ENCODE measurements at places on chromosomes 5 and 9. TPM values are rescaled to one million over a fixed set of nuclear protein-coding genes. Genes with fewer than 3 reads are reported as not detected.
A peak's percentile ranks its signal among the peaks of the same experiment; 100 is the strongest.

DNA sequence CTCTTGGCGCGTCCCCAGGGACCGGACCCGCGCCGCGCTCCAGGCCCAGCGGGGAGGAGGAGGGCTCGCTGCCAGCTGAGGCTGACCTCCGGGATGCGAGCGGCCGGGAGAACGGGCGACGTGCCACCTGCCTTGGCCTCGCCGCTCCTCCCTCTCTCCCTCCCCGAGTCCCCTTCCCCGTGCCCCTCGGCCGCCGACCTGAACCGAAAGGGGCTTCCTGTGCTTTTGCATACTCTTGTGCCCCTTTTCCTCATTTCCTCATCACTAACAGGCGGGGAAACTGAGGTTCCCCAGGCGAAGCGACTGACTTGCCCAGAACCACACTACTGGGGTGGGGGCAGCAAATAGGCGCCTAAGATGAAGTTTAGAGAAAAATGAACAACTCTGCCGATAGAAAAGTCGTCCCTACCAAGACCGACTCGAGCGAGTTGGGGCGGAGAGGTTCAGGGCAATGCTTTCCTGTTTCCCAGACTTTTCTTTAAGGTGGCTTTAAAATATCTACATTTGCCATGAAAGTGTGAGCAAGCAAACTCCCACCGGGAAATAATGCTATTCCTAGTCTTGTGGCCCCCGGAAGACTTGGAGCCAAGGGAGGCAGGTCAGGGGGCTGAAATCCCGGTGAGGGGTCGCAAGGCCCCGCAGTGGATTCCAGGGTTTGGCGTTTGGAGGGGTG, 580 bp upstream of the DUSP1 start:
- H3K27me3 ChIP-seq, result no peaks in the 10 kb centered on the region
- H3K27ac ChIP-seq, result peak overlapping the region; percentile 92
- peak overlapping the region; percentile 93 for H3K4me3 ChIP-seq
- peaks cover 4% of the 10 kb centered on the region for H3K4me1 ChIP-seq
- DNase-seq, result no peak

- no peak overlapping the region for H3K27ac ChIP-seq
- H3K36me3 ChIP-seq, result no peaks in the 10 kb centered on the region
- H3K4me1 ChIP-seq, result peaks cover 5% of the 10 kb centered on the region
- no peak overlapping the region for H3K4me3 ChIP-seq
Measured at GRCh38 chr5:1707467-1707866, 92.2 kb downstream of the MRPL36 start.

DNA sequence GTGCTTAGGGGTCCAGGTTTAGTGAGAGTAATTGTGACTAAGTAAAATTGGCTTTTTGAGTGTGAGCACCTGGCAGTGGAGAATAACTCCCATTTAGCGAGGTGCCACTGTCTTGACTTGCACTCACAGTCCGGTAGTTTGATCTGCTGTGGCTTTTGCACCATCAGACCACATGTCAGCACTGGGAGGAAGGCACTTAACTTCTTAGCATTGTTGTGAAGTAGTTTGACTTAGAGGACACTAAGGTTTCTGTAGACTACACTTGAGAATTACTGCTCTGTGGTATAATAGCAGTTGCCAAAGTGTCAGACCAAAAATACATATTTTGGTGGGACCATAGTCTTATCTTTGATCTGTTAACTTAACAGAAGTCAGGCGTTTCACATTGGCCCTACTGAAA, 63.6 kb downstream of the ICE1 start:
- no peak for DNase-seq
- H3K27me3 ChIP-seq, result no peaks in the 10 kb centered on the region

- peaks cover 66% of the 10 kb centered on the region for H3K27me3 ChIP-seq
- H3K36me3 ChIP-seq, result no peaks in the 10 kb centered on the region
- no peaks in the 10 kb centered on the region for H3K4me1 ChIP-seq
- H3K27ac ChIP-seq, result no peak overlapping the region
- DNase-seq, result no peak
- H3K4me3 ChIP-seq, result no peak overlapping the region
Measured at GRCh38 chr5:180647941-180648500, 1.4 kb downstream of the FLT4 start.

- peaks cover 34% of the 10 kb centered on the region for H3K36me3 ChIP-seq
- H3K4me1 ChIP-seq, result peaks cover 6% of the 10 kb centered on the region
- H3K4me3 ChIP-seq, result no peak overlapping the region
- no peak overlapping the region for H3K27ac ChIP-seq
- DNase-seq, result no peak
- no peaks in the 10 kb centered on the region for H3K27me3 ChIP-seq
Measured at GRCh38 chr5:94702729-94703128, 84.3 kb downstream of the SLF1 start.

- H3K27ac ChIP-seq, result no peak overlapping the region
- DNase-seq, result no peak
- no peaks in the 10 kb centered on the region for H3K27me3 ChIP-seq
- H3K36me3 ChIP-seq, result no peaks in the 10 kb centered on the region
- no peaks in the 10 kb centered on the region for H3K4me1 ChIP-seq
Measured at GRCh38 chr9:11158063-11158462, 545.3 kb upstream of the PTPRD start.

The ANKRD55 gene
- not detected for total RNA-seq

The TMEM215 gene
- not detected for total RNA-seq

The IFNA21 gene
- total RNA-seq, result not detected

DNA sequence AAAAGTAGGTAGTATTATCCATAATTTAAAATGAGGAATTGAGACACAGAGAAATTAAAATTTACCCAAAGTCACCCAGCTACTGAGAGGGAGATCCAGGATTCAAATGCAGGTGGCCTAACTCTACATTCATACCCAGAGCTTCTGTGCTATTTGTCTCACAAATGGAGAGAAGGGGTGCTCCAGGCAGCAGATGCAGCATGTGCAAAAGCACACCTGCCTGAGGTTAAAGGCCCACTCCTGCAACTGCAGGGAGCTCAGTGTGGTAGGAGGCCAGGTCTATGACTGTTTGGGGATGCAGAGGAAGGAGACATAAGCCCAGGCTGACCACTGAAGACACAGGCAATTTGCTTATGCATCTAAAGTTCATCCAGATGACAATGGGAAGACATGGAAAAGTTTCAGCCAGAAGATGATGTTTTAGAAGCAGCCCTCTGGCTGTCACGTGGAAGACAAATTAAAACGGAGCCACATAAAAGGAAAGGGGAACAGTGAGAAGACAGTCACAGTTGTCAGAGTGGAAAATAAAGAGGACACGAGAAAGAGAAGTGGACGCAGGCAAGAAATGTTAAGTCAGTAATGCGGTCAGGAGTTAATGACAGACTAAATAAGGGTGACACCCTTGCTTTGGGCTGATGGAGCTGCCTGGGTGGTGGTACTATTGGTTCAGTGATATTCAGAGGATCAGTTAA, 214.7 kb downstream of the EBF1 start:
- no peak for DNase-seq
- no peaks in the 10 kb centered on the region for H3K36me3 ChIP-seq

The FGD3 gene
- total RNA-seq, result 1.9 TPM

DNA sequence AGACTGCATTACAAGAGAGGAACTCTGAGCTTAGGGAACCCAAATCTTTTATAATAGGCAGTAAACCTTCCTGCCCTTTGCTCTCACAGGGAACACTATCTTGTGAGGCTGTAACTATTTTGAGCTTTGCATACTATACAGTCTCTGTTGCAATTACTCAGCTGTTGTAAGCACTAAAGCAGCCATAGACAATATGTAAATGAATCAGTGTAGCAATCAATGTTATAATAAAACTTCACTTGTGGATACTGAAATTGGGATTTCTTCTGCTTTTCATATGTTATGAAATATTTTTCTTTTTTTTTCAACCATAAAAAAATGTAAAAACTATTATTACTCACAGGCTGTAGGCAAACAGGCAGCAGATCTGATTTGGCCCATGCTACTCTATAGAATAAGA, 16.7 kb upstream of the UBQLN1 start:
- H3K4me3 ChIP-seq, result no peak overlapping the region
- DNase-seq, result no peak
- no peaks in the 10 kb centered on the region for H3K36me3 ChIP-seq
- no peaks in the 10 kb centered on the region for H3K27me3 ChIP-seq
- H3K4me1 ChIP-seq, result no peaks in the 10 kb centered on the region
- no peak overlapping the region for H3K27ac ChIP-seq

GRCh38 chr5:161230221-161230620, 316.3 kb downstream of the GABRB2 start:
- H3K4me1 ChIP-seq, result no peaks in the 10 kb centered on the region
- H3K27me3 ChIP-seq, result no peaks in the 10 kb centered on the region
- no peak overlapping the region for H3K27ac ChIP-seq
- H3K4me3 ChIP-seq, result no peak overlapping the region
- peak; percentile 52 for DNase-seq
- no peaks in the 10 kb centered on the region for H3K36me3 ChIP-seq

- DNase-seq, result no peak
- H3K36me3 ChIP-seq, result peaks cover 15% of the 10 kb centered on the region
- peak overlapping the region; percentile 51 for H3K4me3 ChIP-seq
- peak overlapping the region; percentile 31 for H3K27ac ChIP-seq
Measured at GRCh38 chr5:113245427-113246225, 189.2 kb downstream of the TSSK1B start.

All from endodermal cell (in vitro differentiated cells).